ENCODE measurements at places on chromosomes 7 and 10. TPM values are rescaled to one million over a fixed set of nuclear protein-coding genes. Genes with fewer than 3 reads are reported as not detected.

CHAT gene
- total RNA-seq = not detected

PLA2G12B gene
- total RNA-seq = not detected

SH2D4B gene
- not detected for total RNA-seq

MMD2 gene
- not detected for total RNA-seq

AEBP1 gene
- 22.0 TPM for total RNA-seq

Data from psoas muscle (tissue), 8 donors.